Right renal pelvis (tissue), 4 donors: ENCODE measurements at places on chromosomes 11 and 22.

- DNase-seq = no peak
Observed at GRCh38 chr11:122923302-122923701, 40.7 kb downstream of the JHY start.

DNA sequence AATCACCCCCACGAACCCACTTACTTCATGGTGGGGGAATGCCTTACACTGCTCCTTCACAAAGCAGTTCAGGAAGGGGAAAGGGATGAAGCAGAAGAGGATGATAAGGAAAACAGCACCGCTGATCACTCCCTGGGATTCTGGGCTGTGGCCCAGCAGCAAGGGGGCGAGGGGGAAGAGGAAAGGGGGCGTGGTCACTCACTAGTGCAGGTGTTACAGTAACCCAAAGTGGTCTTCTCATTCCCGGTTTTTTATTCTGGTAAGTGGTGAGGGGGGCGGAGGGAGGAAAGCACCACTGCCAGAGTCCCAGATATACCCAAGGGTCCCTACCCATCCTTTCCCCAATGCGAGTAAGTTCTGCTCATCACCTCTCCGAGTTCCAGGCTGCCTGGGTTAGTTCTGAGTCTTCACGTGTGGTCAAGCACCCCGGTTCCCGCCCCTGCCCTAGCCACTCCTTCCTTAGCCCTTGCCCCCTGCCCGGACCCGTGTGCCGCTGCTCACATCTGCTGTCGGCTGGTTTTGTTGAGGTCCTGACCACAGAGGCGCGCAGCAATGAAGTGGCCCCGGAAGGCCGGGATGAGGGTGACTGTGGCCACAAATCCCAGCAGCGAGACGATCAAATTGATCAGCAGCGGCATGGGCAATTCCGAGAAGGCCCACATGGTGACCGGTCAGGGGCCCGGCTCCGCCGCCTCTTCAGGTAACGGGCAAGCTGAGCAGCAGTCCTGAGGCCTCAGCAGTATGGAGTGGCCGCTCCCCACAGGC, 477 bp downstream of the DPAGT1 start:
- DNase-seq = no peak

GRCh38 chr22:26124991-26125725, 44.1 kb upstream of the SEZ6L start:
- no peak for DNase-seq

GRCh38 chr22:49785841-49786471, 41.7 kb downstream of the BRD1 start:
- no peak for DNase-seq

DNA sequence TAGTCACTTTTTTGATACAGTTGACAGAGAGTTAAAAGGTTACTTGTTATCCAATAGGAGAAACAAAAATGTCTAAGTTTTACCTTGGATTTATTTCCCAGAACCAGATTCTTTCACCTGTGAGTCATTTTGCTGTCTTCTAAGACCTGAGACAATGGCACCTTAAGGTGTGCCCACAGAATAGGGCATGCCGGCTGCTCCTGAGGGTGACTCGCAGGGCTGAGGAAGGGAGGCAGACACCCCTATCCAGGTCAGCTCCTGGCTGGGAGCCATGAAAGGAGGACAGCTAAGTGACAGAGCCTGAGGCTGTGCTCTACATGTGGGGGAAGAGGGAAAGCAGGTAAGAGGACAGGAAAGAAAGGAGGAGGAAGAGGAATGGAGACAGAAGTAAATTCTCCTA, 67.8 kb downstream of the RASSF10 start:
- no peak for DNase-seq

- DNase-seq = no peak
Observed at GRCh38 chr22:41470886-41471285, 2.0 kb downstream of the ACO2 start.

DNA sequence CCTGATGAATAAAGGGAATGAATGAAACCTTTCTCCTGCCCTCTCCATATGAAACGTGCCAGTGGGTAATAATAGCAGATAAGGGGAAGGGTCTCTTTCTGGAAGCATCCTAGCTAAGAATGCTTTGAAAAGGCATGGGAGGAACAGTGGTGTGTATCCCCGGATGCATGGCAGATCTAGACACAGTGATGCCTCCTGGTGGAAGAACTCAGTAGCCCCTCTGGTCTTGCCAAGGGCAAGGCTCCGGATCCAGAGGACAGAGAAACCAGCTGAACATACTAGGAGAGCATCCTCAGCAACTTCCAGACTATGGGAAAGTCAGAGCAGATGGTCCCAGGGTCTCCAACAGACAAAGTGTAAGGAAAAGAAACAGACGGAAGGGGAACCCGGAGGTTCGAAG, 6.4 kb downstream of the BAIAP2L2 start:
- no peak for DNase-seq

GRCh38 chr11:9274499-9275258, 9.5 kb upstream of the DENND5A start:
- DNase-seq = no peak

DNA sequence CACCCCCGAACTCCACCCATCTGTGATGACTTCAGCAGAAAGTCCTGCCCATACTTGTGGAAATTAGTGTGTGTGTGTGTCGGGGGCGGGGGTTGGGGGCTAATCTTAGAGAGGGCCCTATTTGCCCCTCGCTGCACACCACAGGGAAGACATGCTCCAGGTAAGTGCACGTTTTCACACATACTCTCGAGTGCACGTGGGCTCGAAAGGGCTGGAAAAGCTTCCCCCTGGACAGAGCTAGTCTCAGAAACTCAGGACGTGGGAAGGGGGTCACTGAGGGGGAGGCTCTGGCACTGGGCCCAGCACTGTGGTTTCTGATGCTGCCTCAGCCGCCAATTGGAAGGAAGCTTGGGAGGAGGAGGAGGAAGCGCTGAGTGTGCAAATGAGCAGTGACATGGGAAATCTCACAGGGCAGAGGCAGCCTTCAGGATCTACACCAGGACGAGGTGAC, 40.7 kb upstream of the CD82 start:
- DNase-seq = no peak

- DNase-seq = no peak
Observed at GRCh38 chr11:118786657-118787056, 4.3 kb downstream of the DDX6 start.

- no peak for DNase-seq
Observed at GRCh38 chr11:118634431-118635236, 27.2 kb downstream of the PHLDB1 start.

- DNase-seq = no peak
Observed at GRCh38 chr11:23755076-23755475, 741.8 kb upstream of the LUZP2 start.
